Myocyte (in vitro differentiated cells): ENCODE measurements at places on chromosomes 4 and X. TPM values are rescaled to one million over a fixed set of nuclear protein-coding genes. Genes with fewer than 3 reads are reported as not detected.

- no peak for DNase-seq
Measured at GRCh38 chrX:136275553-136275952, 24.4 kb upstream of the MAP7D3 start.

DNA sequence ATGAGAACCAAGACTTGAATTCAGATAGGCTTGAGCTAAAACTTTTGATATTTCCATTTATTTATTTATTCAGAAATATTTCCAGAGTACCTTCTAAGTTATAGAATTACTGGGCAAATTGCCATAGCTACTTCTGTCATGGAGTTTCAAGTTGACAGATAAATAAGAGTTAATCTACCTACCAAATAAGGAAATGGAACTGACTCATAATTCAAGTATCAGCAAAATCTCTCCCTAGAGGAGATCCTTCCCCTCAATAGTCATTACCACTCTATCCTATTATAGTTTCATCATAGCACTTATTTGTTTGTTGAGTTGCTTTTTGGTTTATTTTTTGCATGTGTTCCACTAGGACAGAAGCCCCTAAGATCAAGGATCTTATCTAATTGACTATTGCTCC is 48.8 kb upstream of the CCSER1 start:
- no peak for DNase-seq

GRCh38 chr4:7630568-7631287 is 196.0 kb upstream of the PSAPL1 start:
- DNase-seq: peak; percentile 86

- DNase-seq: peak; percentile 51
Measured at GRCh38 chr4:173346074-173346473, 11.9 kb upstream of the HMGB2 start.

The TMEM31 gene
- not detected in 2 replicates for total RNA-seq

The WAS gene
- total RNA-seq: 0.19 TPM in 1 of 2 replicates, not detected in the other

The SERPINA7 gene
- total RNA-seq: not detected in 2 replicates
